Stimulated activated CD4-positive, alpha-beta T cell treated with anti-CD3 and anti-CD28 coated beads, Interleukin-12 subunit alpha, Interleukin-12 subunit beta, amount 100 ng/mL, for 4 hours (primary cell): ENCODE measurements at places on chromosomes 6 and 20.

DNA sequence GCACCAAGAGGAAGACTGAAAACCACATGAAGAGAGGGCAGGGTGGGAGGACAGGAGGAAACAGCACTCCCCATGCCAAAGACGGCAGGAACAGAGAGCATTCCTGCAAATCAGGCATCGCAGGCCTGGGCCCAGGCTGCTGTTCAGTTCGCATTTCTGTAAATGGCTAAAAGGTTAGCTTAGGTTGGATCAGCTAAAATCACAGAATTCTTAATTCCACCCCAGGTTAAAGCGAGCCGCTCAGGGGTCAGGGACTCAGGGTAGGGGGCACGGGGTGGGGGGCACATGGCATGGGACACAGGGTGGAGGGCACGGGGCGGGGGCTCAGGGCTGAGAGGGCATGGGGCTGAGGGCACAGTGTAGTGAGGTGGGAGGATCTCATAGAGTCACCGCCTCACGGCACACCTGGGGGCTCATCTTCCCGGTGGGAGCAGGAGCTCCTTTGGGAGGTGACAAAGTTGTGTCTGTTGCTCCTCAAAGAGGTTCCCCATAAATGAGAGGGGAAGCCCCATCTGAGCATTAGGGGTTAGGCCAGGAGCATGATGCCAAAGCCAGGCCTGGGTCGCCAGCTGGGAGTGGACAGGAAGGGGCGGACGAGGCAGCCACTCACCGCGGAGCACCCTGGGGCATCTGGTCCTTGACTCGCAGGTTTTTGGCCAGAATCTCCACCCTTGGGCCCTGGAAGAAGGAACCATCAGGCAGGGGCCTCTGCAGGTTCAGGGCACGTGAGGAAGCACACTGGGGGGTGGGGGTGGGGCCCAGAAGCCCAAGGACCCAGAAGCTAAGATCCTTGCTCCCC is 200.7 kb downstream of the PREX1 start:
- DNase-seq: no peak

GRCh38 chr20:63321148-63321831 is 28.3 kb downstream of the COL20A1 start:
- DNase-seq: no peak

DNA sequence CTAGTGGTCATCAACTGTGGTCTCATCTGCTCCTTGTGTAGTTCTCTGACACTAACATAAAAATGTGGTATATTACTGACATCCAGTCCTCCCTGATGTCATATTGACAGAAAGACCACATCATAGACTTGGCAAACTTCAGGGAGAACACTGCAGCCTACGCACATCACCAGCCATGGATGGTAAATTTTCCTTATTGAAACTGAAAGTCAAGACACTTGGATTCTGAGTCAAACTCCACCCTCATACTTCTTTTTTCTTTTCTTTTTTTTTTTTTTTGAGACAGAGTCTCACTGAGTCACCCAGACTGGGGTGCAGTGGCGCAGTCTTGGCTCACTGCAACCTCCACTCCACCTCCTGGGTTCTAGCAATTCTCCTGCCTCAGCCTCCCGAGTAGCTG is 25.4 kb downstream of the NDRG3 start:
- DNase-seq: peak; percentile 4

GRCh38 chr6:133544419-133544818 is 303.3 kb downstream of the EYA4 start:
- DNase-seq: no peak

- no peak for DNase-seq
Observed at GRCh38 chr20:4811661-4812181, 90.0 kb downstream of the PRND start.

GRCh38 chr20:59010995-59011873 is 4.2 kb upstream of the CTSZ start:
- DNase-seq: no peak

- no peak for DNase-seq
Observed at GRCh38 chr20:37407573-37408002, 61.6 kb downstream of the SRC start.

GRCh38 chr6:6635869-6636268 is 47.3 kb downstream of the LY86 start:
- no peak for DNase-seq

DNA sequence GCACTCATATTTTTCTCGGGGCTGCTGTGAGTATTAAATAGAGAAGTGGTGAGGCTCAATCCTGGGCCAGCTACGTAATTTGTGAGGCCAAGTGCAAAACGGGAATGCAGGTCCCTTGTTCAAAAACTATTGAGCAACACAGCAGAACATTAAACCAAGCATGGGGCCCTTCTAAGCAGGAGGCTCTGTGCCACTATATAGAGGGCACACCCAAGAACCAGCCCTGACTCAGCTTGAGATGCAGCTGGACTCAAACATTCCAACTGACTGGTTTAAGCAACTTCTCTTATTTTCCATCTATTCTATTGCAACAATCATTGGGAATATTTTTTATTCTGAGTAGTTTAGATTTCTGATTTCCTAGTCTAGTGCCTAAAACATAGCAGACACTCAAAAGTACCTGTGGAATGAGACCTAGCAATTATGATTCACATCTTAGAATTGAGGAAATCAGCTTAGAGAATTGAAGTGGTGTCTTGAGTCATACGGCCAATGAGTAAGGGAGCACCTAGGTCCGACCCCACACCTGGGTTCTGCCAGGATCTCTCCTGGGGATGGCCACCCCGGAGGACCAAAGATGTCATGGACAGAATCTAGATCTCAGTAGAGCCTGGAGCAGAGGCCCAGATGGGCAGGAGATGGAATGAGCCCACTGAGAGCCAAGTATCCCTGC is 1.3 kb downstream of the SIRPB2 start:
- no peak for DNase-seq

DNA sequence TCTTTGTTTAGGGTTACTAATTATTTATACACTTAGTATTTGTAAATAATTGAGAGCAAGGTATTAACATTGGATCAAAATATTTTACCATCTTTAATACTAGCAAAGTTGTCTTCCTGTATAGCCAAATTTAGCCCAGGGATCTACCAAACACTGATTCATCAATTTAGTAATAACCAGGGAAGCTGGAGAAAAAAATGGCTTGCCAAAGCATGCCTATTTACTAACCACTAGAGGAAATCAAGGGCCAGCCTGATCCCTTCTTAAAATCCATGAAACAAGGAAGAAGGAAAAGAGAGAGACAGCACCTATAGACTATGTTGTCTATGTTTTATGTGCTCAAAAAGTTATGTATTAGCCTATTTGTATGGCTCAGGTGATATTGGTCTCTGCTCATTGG is 450.3 kb upstream of the GJE1 start:
- no peak for DNase-seq

DNA sequence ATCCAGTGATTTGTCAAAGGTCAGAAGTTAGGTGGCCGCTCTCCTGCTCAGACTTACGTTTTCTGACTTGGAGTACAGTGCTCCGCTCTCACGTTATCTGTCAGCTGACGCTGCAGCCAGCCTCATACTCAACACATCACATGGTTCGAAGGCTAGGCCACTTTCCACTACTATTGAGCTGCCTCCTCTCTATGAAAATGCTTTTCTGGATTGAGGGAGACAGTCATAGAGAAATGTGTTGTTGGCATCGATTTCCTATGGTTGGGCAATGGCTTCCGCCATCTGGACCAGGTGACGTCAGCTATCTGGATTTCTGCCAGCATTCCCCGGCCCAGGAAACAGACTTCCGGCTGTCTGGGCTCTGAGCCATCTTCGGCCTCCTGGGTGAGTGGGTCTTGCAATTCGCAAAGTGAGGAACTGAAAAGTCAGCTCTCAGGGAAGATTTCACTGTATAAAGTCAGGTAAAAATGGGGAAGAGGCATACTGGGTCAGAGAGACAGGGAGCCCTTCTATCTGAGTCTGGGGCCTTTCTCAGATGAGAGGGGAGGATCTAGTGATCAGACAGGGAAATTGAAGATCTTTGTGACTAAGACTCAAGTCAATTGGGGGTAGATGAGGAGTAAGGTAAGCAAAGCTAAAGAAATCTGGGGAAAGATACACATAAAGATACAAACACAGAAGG is 37.5 kb upstream of the IER3 start:
- peak; percentile 30 for DNase-seq

DNA sequence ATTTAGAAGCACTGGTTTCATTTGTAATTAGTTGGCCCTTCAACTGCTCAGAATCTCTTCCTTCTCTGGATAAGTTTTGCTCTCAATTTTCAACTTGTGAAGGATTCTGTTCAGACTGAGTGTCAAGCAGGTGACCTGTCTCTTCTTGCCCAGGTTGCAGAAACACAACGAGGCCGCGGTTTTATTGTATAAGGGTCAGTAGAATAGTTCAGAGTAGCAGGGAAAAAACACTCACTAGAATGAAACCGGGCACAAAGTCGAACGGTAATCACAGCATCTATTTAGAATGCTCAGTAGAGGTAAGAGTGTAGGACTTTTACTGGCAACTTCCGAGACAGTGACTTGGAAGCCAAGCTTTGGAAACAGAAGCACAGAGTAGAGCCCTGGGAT is 17.9 kb upstream of the GFOD1 start:
- DNase-seq: no peak

DNA sequence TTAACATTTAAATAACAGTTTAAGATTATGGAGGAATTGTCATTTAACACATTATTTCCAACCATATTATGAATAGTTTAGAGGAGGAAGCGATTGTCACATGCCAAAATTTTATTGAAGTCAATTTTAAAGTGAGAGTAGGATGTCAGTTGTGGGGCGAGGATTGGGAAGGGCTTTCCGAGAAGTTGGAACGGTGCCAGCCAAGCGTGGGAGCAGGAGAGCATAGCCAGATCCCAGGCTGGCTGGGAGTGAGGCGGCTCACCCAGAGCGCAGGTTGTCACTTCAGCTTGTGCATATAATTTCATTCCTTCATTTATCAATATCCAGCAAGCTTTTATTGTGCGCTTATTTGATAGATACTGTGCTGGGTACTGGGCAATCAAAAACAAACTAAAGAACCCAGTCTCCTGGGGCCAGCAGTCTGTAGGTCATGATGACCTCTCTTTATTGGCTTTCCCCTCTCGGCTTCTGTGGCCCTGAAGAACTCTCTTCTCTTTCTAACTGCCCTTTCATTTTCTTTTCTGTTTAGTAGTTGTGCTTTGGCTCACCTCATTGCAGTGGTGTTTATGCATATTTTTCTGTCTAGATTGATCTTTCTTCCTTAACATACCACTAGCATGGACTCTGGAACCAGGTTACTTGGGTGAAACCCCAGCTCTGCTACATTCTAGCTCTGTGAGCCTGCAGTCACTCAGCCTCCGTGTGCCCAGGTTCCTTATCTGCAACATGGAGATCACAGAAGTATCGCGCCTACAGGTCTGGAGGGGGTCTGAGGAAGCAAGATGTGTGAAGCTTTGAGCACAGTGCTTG is 6.4 kb downstream of the CEP43 start:
- DNase-seq: no peak

GRCh38 chr6:30682143-30683117 is 4.0 kb downstream of the PPP1R18 start:
- peak; percentile 75 for DNase-seq

- no peak for DNase-seq
Observed at GRCh38 chr6:152916035-152916434, 66.8 kb downstream of the FBXO5 start.

DNA sequence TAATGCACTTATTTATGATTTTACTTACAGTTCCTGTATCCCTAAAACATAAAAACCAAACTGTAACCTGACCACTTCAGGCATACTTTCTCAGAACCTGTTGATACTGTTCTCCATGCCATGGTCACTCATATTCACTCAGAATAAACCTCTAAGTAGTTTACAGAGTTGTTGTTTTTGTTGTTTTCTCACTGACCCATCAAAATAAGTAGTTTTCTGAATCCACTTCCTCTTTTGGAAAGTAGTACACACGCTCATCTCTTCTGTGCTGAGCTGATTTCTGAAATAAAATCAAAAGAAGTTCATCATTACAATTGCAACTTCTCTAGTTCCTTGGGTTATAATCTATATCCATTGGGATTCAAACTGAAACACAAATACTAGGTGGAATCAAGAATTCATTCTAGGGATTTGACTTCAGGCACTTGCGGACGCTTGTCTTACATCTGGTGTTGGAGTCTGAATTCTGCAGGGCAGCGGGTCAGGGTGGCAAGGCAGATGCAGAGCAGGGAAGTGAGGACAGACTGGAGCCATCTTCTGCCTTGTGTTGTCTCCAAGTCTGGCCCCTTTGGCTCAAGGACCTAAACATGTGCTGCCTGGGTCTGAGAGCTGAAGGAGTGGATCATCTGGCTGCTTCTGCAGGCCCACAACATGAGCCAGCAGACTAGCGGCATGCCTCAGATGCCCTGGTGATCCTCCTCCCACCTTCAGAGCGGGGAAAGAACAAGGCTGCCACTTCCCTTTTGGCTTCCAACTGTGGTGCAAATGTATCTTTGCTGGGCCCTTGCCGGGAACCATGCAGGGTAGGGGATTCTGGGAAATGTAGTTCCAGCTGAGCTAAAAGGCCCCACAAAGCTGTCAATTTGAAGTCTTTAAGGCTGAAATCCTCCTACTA is 167.9 kb upstream of the MYLIP start:
- no peak for DNase-seq

GRCh38 chr20:23568320-23568970 is at the start of gene CST9L:
TSS of gene CST9L (minus strand) at chr20:23568484. CDS start at chr20:23568450, 34 bp downstream.
- no peak for DNase-seq

GRCh38 chr6:52303178-52303577 is 18.6 kb upstream of the MCM3 start:
- DNase-seq: no peak

DNA sequence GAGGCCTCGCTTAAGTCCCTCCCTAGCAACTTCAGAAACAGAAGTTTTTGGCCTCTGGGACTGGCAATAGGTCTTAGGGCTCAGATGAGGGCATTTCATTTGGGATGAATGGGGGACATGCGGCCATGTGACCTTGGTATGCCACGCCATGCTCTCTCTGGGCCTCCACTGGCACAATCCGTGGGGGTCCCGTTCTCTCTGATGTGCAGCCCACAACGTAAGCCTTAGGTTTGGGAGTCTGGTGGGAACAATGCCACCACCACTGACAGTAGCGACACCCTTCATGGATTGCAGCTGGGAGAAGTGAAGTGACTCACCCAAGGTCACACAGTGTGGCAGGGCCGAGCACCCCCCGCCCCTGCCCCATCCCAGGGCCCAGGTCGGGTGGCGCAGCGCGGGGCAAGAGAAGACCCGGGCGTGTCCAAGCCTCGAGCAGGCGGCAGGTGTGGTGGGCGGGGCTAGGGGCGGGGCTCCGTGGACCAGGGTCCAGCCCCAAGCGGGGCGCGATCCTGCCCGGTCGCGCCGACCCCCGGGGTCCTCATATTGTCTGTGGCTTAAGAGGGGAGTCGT is 864 bp upstream of the CEBPB start:
- DNase-seq: peak; percentile 47

DNA sequence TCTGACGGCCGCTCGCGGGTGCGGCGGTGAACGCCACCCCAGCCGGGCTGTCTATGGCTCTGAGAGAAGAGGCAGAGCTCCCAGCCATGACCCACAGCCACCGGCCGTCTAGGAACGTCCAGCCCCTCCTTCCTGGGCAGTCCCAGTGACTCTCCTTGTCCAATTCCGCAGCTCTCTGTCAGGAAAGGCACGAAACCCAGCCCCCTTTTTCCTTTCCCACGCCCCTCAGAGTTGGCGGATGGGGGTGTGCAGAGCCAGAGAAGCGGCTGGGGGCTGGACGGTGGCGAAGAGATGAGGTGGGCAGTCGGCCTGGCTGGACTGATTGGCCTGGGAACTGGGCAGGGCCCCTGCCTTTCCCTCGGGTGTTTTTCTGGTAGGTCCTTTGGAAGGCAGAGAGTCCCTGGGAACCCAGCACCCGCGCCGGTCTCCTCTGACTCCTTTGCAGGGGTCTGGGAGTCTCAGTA is 1.5 kb downstream of the EBF4 start:
- no peak for DNase-seq
